Hematopoietic multipotent progenitor cell treated with erythropoietin and hydrocortisone succinate and interleukin-3 and kit ligand, for 4 days (in vitro differentiated cells): ENCODE measurements at places on chromosomes 4 and X.
A peak's percentile ranks its signal among the peaks of the same experiment; 100 is the strongest.

DNA sequence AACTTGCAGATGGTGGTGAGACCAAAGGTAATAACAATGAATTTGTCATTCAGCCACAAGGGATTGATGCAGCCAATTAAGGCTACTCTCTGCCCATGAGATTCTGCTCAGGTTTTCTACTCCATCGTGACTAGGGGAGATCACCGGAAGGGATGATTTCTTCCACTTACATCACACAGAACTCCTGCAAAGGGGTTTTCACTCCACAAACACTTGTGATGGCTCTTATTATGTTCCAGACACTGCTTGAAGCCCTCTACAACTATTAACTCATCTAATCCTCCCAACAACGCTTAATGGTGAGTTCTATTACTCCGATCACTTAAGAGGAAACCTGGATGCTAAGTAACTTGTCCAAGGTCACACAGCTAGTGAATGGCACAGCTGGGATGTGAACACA, 55.9 kb downstream of the MTNR1A start:
- no peak for DNase-seq

DNA sequence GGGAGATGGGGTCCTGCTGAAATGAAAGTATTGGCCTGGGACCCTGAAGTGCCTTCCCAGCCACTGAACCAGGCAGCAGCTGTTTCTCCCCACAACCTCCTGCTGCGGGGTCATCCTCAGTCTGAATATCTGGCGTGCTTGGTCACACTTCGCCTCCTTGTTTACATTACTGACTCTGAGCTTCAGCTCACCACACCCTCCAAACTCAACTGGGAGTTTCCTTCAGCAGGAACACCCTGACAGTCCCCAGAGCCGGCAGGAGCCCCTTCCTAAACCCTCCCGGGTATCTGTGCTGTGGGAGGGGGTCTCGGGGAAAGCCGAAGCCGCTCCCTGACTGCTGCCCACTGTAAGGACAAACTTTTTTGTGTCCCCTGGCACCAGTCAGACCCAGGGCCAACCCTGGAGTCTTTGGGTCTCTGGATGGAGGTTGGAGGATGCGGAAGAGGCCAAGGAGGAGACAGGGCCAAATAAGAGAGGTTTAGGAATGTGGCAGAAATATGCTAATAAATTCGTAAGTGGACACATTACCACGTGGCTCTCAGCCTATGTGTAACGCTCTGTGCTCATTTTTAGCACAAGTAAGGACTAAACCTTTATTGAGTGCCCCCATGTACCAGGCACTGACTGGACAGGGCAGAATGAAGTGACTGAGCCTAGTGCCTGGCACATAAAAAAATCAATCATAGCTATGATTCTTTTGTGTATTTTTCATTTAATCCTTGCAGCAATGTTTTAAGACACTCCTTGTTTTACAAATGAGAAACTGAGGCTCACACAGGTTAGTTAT, 20.7 kb downstream of the FHDC1 start:
- no peak for DNase-seq

DNA sequence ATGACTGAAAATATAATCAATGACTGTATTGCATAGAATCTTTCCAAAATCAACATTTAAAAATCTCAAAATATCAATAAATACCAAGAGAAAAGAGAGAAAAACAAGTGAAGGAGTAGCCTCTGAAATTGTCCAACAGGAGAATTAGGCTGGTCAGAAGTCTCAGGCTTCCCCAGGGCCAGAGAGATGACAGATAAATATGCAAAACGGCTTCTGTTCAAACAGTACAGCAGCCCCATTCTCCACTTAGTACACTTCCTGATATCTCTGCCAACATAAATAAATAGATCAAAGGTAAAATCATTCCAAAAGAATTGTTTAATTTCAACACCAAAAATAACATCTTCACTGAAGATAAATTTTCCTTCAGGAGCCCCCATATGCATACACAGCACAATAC, 204.7 kb upstream of the GABRA2 start:
- no peak for DNase-seq

DNA sequence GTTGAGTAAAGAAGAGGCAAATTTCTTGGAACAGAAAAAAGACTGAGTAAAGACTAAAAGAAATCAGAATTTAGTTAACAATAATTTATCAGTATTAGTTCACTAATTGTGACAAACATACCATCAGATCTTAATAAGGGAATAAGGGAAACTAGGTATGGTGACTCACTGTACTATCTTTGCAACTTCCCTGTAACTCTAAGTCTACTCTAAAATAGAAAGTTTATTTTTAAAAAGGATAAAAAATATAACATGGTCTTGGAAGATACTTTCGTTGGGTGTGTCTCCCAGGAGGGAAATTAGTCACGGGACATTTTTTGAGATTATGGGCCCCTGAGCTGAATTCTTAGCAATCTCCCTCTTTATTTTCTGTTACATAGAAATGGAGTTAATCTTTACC, 97.3 kb downstream of the EMCN start:
- DNase-seq = no peak

GRCh38 chr4:70818173-70818855, 21.4 kb downstream of the GRSF1 start:
- peak; percentile 34 for DNase-seq

DNA sequence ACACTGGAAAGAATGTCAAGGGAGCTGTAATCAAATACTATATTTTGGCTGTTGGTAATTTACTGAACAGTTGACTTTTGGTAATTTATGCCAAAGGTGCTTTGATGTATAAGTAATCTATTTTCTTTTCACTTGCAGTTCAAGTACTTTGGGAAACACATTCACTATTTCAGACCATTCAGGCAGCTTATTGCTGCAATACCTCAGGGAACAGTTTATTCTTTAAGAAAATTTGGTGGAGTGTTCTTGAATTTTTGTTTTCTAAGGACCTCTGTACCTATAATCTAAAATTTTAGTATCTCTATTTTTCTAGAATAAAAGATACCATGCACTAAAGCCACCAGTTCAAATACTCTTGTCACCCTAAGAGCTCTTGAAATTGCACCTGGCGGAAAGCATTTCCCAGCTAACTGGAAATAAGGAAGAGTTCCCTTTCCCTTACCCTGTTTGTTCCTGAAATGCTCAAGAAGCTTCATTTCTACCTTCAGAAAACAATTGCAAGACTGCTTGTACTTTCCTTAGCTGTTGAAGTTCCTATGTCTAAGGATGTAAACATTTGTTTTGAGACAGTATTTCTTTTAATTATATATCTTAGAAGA, 633.5 kb upstream of the FAT1 start:
- DNase-seq = no peak

GRCh38 chrX:66015900-66016689, 23.8 kb downstream of the VSIG4 start:
- DNase-seq = peak; percentile 54
